Activated CD4-positive, alpha-beta T cell treated with anti-CD3 and anti-CD28 coated beads, Interleukin-2, amount 50 U/mL, for 4 hours (primary cell): ENCODE measurements at places on chromosomes 6 and 20.

GRCh38 chr6:151757506-151757955 lies 50.0 kb upstream of the ESR1 start:
- no peak for DNase-seq

DNA sequence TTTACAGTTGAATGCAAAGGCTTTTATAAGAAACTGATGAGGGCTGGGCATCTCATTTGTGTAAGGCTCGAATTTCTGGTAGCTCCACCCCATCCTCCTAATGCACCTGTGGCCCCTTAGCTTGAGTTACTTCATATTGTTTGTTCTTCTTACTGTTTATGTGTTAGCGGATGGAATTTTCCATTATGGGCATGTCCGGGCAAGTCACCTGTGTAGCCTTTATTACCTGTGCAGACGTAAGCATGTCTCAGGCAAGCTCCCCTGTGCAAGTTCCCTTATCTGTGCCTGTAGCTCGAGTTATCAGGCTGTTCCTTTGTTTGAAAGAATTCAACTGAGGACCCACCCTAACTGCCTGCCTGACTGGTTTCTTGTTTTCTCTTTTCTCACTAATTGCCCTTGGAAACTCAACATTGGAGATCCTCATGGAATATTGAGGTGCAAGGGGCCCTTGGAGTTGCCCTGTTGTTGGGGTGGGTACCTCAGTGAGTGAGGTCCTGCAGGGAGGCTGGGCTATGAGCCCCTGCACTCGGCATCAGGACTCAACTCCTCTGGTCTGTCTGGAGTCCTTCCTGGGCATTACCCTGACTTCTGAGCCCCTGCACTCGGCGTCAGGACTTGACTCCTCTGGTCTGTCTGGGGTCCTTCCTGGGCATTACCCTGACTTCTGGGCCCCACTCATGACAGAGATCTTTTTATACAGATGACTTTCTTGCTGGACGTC lies 207.9 kb upstream of the SULF2 start:
- no peak for DNase-seq

DNA sequence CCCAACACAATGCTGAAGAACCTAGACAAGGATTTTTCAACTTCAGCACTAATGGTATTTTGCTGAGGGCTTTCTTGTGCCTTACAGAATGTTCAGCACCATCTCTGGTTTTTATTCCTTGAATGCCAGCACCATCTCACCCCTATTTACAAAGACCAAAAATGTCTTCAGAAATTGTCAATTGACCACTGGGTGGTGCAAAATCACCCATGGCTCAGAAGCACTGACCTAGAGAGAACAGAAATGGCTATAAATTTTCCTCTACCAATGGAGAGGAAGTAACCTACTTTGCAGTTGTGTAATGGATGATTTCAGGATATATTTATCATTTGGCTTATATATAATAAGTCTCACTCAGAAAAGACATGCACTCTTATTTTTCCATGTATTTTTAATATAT lies 431.0 kb upstream of the IRAK1BP1 start:
- no peak for DNase-seq

- no peak for DNase-seq
Measured at GRCh38 chr20:15814911-15815310, 758.3 kb downstream of the KIF16B start.

GRCh38 chr6:1170794-1171193 lies 141.1 kb upstream of the FOXQ1 start:
- no peak for DNase-seq

DNA sequence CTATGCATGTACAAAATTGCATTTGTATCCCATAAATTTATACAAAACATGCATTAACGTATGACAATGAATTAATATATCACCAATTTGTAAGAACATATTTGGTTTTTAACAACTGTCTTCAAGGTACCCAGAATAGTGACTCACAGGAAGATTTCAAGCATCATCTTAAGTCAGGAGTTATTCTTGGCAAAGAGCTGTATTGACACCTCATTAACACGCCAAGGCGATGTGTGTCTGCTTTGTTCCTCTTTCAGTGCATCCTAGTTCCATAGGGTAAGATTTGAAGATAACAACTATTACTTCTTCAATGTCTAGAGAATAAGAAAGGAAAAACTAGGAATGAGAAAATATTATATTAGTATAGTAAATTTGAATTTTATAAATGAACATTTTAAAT lies 35.8 kb upstream of the TPD52L1 start:
- DNase-seq = no peak
